ENCODE measurements at places on chromosomes 6 and 20.

GRCh38 chr6:124961777-124962638, at the start of gene RNF217:
TSS of gene RNF217 (plus strand) at chr6:124962437. CDS start at chr6:124962545, 108 bp downstream.
- no peak for DNase-seq

- no peak for DNase-seq
Observed at GRCh38 chr6:111171577-111172400, 84.5 kb downstream of the SLC16A10 start.

GRCh38 chr20:41467220-41467619, 100.6 kb upstream of the EMILIN3 start:
- no peak for DNase-seq

DNA sequence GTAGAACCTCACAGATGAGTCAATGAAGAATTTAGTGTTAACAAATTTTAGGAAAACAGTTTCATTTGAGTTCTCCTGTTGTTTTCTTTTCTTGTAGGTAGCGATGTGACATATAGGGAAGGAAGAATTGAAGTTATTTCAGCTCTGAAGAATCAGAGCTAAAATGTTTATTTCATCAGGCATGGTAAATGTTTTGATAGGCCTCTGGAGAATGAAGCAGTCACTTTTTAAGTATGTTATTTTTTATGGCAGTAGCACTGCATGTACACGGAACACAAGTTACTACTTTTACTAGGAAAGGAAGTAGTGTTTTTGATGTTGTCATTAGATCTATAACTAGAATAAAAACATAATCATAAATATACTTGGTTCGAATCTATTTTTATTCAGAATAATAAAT, 1357.3 kb upstream of the CITED2 start:
- DNase-seq, result no peak

DNA sequence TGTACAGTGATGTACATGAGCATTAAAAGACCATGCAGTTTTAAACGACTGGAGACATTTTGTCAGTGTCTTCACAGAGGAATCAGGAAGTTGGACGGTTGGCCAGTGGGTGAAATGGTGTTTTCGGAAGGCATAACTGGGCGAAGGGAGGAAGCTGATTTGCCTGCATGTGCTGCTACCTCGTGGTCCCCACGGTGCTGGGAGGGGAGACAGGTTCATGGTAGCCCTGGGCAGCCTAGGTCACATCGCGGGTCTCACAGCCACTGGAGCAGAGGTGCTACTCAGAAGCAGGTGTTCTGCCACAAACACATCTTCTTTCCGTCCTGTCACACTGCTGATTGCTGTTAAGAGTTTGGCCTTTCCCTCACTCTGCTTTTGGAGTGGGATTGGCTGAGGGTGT, 35.2 kb downstream of the HIVEP1 start:
- DNase-seq, result no peak

- DNase-seq, result no peak
Observed at GRCh38 chr6:155115893-155116570, 120.9 kb downstream of the TIAM2 start.

- DNase-seq, result no peak
Observed at GRCh38 chr20:61948586-61949362, 116.9 kb downstream of the TAF4 start.
